ENCODE measurements at places on chromosomes 7 and 10.

DNA sequence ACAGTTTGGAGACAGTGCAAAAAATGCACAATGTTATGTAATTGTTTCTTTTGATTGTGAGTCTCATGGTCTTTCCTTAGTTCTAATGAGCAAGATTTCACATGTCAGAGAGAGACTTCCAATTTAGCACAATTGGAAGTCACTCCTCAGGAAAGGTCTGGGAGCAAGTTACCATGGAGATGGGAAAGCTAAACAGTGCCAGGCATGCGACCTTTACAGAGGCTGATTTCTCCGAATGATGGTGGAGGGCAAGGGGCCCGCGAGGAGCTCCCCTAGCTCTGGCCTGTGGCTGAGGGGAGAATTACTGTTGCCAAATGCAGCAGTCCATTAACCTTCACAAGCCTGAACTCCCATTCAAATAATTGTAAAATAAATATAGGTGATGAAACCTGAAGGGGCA is 59.3 kb downstream of the CDCA7L start:
- no peak for DNase-seq

DNA sequence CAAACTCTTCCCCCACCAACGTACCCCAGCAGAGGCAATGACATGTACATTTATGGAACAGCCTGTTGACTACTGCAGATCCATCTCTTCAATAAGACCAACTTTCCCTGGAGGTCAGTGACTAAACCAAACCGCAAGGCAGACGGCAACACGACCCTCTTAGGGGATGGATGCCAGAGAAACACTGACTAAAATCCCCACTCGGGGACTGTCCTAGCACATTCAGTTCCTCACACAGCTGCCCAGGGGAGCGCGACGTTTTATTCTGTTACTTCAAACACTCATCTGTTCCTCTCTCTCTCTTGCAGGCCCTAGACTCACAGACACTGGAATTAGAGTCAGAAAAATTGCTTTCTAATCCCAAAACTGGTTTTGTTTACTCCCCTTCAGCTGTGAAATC is 146.5 kb upstream of the PRSS1 start:
- DNase-seq = no peak

- DNase-seq = no peak
Measured at GRCh38 chr10:107434854-107435253, 270.3 kb upstream of the SORCS1 start.

- DNase-seq = no peak
Measured at GRCh38 chr7:121083790-121084251, 95.3 kb downstream of the CPED1 start.

GRCh38 chr10:20863008-20863407 is 34.1 kb downstream of the NEBL start:
- DNase-seq = no peak

DNA sequence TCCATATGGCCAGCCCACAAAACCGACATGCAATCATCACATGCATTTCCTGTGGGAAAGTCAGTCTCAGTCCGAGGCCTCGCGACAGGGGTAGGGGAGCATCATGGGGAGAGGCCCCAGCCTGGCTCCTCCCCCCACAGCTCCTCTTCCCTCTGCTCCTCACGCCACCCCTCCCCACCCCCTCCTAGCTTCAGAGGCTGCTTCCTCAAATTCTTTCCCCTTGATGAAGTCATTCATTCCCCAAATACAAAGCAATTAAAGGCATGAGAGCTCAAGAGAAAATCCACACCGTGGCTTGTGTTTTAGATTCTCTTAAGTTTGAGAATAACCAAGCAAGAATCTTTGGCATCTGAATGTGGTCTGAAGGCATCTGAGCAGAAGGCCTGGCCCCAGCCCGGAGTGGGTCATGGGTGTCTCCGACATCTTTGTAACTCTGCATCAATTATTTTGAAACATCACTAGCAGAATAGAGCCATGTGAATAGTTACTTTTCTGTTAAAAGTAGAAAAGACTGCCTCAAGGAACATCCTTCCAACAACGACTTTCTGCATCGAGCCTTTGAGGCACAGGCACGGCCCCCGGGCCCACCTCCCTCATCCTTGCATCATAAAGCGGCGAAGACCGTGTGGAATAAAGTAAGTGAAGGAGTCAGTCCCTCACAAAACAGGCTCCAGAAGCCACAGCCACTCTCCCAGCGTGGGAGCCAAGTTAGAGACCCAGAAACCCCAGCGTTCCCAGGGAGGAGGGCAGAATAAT is 90.9 kb downstream of the DIP2C start:
- no peak for DNase-seq

DNA sequence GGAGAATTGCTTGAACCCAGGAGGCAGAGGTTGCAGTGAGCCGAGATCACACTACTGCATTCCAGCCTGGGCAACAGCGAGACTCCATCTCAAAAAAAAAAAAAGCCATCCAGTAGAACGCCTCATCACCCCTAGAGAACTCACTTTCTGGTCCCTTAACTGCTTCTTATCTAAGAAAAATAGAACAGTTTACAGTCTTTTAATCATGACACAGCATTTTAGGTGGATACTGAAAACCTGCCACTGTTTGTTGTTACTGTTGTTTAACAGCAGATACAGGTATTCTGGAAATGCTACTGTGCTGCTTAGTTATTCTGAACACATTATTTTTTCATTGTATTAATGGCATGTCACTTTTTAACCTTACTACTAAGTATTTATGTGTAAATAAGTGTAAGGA is 624.3 kb upstream of the GHITM start:
- no peak for DNase-seq

DNA sequence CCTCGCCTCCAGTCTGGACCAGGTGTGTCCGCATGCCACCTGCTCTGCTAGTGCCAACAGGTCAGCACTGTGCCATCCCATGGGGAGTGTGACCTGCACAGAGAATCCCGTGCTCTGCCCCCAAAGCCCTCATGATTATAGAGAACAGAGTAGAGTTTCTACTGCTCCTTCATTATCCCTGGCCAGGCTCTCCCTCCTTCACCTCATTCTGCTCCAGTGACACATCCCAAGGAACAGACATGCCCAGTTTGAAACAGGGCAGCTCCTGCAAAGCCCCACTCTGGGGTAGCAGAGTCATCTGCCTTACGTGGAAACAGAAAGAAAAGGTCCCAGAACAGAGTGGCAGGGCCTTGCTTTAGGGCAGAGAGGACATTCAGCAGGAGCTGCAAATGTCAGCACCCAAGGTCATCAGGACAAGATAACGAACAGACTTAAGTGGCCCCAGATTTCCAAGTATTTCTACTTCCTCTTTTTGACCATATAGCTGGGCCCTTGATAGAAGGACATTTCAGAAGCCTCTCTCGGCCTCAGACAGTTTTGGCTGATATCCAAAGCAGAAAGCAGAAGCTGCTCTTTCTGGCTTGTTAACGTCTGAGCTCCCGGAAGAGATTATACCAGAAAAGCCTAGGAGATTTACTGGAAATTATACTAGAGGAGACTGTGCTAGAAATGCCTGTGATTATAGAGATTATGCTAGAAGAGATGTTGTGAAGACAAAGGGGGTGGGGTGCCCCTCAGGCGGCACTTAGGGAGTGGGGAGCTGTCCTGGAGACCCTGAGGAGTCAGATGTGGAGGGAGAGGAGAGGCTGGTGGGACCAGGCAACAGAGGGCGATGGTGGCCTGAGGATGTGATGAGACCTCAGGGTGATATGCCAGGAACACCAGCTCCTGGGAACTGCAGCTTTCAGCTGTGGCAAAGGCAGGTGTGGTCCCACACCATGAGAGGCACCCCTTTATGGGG is 12.6 kb downstream of the TMEM176B start:
- DNase-seq = peak; percentile 17

- DNase-seq = no peak
Measured at GRCh38 chr10:20007426-20007825, 191.2 kb downstream of the PLXDC2 start.

GRCh38 chr10:99782447-99783286 is at the start of gene ABCC2:
TSS of gene ABCC2 (plus strand) at chr10:99782640. CDS start at chr10:99782845, 205 bp downstream.
- no peak for DNase-seq

GRCh38 chr10:17033529-17034260 is 95.9 kb downstream of the CUBN start:
- no peak for DNase-seq

GRCh38 chr7:36526863-36527548 is 137.3 kb downstream of the ANLN start:
- no peak for DNase-seq

- DNase-seq = no peak
Measured at GRCh38 chr10:13759168-13759567, 172.4 kb downstream of the PRPF18 start.

DNA sequence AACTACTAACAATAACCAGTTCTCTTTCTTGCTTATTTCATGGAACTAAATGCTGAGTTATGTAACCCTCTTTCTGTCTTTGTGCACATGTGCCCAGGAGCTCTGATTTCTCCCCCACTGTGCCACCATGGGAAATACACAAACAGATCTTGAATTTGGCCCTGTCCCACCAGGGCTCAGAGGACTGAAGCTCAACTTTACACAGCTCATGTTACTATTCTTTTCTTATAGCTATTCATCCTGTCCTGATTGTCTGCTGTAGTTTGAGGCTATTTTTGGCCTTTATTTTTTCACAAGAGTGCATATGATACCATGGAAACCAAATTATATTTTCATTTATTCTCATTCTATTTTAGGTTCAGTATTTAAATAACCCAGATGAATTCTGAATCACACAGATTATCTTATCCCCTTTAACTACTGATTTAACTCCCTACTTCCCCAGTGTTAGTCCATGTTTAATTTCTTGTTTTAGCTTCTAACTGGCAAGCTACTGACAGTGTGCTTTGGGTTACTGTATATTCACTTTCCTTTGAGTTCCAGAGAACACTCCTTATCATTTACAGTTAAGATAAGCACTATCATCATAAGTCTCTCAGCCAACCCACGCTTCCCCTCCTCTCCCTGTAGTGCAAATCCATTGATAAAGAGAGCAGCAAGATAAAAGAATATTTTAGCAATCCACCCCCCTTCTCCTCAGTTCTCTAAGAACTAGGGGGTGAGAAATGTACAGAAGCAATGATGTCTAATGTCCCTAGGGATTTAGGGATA is 71.8 kb upstream of the GSDME start:
- peak; percentile 43 for DNase-seq

DNA sequence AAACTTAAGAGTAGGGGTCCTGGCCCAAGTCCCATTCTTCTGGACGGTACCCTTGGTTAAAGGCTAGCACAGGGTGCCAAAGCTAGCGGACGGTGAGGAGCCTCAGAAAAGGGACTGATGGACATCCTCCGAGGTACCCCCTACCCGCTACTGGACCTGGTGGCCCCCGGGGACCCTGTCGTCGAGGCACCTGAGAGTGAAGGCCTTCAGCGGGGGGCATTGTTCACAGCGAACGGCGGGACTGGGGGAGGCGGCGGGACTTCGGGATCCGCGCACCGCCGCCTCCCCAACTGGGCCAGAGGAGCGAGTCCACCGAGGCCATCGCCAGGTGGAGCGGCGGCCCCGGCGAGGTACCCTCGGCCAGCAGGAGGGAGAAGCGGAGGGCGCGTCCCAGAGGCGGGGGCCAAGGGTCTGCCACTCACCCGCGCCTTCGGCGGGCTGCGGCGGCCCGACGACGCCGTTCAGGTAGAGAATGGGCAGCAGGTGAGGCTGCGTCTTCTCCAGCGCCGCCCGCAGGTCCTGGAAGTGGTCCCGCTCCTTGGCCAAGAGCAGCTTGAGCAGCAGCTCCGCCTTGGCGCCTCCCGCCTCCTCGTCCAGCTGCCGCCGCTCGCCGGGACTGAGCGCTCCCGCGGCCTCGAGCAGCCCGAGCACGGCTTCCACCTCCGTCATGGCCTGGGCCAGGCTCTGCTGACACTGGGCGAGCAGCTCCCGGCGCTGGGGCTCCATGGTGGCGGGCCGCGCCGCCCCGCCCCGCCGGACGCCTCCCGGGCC is 575 bp downstream of the DLG5 start:
- DNase-seq = no peak

DNA sequence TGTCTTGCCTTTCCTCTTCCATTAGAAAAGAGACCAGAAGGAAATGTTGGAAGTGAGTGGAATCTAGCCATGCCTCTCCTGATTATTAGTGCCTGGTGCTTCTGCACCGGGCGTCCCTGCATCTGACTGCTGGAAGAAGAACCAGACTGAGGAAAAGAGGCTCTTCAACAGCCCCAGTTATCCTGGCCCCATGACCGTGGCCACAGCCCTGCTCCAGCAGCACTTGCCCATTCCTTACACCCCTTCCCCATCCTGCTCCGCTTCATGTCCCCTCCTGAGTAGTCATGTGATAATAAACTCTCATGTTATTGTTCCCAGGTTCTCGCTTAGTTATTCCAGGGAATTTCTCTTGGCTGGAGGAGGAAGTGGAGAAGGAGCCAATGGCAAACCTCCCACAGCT is 4.2 kb downstream of the TMEM176A start:
- DNase-seq = no peak

DNA sequence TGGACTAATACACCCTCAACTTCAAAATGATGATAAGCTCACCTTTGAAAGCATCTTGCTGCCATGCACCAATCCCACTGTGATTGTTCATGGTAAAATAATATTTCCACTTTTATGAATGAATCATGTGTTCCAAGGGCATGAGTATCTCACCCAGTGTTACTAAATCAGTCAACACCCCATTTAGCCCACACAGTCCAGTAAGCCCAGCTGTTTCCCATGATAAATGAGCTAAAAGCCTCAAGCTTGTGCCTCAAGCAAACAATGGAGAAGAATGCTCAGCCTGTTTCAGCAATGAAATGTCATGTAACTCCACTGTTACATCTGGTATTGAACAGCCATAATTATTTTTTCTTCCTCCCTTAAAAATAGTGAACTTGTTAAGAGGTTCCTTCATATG is 442.5 kb downstream of the XPNPEP1 start:
- DNase-seq = no peak

DNA sequence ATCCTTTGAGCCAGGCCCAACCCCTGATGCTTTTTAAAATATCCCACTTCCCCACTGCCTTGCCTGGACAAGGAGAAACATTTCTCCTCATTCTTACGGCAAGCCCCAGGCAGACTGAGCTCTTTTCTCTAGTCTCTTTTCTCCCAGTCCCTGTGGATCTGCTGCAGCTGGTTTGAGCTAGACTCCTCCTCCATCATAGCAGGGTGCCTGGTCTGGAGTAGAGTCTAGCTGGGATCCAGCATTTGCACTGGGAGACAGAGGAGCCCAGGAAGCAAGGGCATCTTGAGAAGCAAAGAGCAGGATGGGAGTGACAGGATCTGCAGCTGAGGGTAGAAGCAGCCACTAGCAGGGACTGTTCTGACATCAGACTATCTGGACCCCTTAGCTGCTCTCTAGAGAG is 562.3 kb upstream of the COBL start:
- DNase-seq = no peak

- DNase-seq = no peak
Measured at GRCh38 chr7:33591490-33591889, 313.8 kb upstream of the BMPER start.

DNA sequence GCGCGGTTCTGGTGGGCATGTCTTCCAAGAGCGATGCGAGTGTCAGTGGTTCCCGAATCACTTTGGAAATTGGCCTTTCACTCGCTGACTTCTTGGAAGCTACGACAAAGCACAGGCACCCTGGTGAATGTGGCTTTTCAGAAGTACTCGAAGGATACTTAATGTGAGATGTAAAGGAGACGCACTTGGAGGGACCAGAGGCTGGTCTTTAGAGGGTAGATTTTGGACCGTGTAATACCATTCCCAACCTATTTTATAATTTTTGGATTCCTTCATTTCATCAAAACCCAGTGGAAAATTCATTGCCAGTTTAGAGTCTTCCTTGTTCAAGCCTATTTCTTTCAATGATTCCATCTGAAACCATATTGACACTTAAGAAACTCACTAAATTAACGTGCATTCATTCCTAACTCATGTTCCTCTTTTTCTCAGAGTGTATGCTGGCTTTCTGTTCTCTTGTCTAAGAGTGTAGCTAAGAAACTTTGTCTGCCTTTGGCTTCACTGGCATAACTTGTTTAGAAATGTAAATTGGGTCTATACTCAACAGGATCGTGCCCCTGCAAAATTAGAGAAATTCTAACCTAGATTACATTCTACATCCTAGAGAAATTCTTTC is 645 bp upstream of the COPG2 start:
- no peak for DNase-seq

GRCh38 chr7:155524018-155524556 is 22.3 kb downstream of the CNPY1 start:
- DNase-seq = no peak

Data from hippocampal formation (tissue), 2 donors.